ENCODE measurements at places on chromosomes 4 and X.

DNA sequence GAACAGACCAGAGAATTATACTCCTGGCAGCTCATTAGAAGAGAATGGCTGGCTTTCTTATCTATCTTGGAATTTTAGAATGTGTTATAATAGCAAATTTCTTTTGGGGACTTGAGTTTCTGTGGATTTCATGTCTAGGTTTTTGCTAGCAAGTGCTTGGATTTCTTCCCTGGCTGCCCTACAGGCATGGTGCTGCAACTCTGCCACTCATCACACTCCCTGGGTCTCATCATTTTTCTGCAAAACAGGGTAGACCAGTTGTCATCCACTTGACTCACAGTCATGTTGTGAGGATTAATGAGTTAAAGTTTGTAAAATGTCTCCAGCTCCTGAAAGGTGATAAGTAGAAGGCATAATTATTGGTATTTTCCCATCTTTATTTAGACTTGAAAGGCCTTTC, 60.7 kb upstream of the LCORL start:
- DNase-seq, result no peak

GRCh38 chr4:29560452-29560851, 1159.7 kb upstream of the PCDH7 start:
- DNase-seq, result no peak

GRCh38 chr4:183757060-183757459, 98.0 kb downstream of the TRAPPC11 start:
- no peak for DNase-seq

GRCh38 chr4:90226734-90227133, 99.5 kb downstream of the CCSER1 start:
- DNase-seq, result no peak

DNA sequence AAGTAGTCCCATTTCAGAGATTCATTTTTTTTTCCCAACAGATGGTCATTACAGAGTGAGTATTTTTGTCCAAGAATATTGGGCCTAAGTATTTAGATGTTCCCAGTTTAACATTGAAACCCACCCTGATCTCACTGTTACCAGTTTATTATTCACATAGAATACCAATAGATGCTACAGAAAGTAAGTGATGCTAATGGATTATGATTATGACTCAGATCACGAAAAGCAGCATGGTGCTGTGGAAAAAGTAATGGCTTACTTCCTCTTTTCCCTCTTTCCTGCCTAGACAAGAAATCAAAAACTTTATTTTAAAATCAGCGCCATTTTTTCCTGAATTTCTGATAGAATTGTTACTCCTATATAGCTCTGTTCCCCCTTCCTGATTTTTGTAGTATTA, 51.9 kb downstream of the GSPT2 start:
- DNase-seq, result no peak

GRCh38 chrX:9767375-9767774, 1.7 kb upstream of the GPR143 start:
- no peak for DNase-seq

- no peak for DNase-seq
These were observed 52.8 kb upstream of the GPC4 start for GRCh38 chrX:133468051-133468450.

GRCh38 chr4:154389148-154389547, 102.5 kb downstream of the DCHS2 start:
- no peak for DNase-seq

DNA sequence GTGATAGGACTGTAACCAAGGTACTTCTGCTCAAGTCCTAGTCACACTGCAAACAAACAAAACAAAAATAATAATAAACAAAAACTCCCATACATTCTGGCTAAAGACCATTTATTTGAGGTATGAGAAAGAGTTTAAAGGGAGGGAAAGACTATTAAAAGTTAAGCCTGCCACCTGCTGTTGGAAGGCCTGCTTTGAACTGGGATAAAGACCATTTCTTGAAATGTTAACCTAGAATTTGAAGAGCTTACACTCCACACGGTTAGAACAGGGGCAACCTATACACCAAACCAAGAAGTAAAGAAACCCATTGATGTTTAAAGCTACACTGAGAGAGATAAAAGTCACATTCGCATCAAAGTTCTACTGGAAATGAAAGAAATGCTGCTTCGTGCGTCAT, 548.7 kb upstream of the DIPK2B start:
- DNase-seq, result no peak

DNA sequence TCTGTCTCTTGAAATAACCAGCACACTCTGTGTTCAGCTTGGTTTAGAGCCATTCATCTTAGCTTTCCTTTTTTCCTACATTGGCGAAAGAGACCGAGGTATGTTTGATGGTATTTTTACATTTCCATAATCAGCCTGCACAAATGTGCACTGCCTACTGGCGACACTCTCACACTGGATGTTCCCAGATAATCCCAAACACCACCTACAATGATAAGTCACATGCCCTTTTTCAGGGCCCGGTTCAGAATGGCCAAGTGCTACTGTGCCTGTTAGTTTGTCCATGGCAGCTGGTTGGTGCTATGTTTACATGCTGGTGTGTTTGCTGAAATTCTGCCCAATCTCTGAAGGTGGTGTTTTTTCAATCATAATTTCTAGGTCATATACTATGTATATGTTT, 80.8 kb upstream of the NR3C2 start:
- no peak for DNase-seq

DNA sequence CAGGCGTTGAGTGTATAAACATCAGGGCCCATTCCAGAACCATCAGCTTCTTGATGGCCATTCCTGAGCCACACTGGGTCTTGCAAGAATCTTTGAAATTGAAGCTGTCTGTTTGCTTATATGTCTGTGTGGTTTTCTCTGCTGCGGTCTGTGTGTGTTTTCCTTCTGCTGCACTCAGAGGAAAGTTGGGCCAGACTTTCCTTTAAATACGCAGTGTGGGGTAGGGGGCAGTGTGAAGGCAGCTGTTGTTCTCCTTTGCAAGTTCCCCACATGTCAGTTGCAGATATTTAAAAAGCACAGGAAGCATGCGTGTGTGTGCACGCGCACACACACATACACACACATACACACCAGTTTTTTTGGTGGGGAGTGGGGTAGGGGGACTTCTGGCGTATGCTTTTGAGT, 32.1 kb downstream of the CCKAR start:
- DNase-seq, result peak; percentile 72

DNA sequence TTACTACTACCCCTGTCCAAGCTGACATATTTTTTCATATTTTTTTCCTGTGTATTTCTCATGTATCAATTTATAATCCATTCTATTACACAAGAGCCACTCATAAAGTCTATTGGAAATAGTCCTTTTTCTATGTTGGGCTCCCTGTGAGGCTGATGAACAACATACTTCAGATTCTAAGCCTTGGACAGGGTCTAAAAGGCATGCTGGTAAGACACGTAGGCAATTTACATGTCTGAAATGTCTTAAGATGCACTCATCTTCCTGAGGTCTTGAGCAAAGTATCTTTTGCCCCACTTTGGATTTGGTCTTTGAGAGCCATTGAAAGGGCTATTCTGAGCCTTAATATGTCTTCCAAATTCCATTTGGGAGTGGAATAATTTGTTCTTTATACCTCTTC, 31.8 kb downstream of the OCIAD1 start:
- DNase-seq, result peak; percentile 10

GRCh38 chr4:84159762-84160161, 339.3 kb downstream of the NKX6-1 start:
- no peak for DNase-seq

- no peak for DNase-seq
These were observed 1454.1 kb downstream of the PCDH19 start for GRCh38 chrX:98956014-98956413.

DNA sequence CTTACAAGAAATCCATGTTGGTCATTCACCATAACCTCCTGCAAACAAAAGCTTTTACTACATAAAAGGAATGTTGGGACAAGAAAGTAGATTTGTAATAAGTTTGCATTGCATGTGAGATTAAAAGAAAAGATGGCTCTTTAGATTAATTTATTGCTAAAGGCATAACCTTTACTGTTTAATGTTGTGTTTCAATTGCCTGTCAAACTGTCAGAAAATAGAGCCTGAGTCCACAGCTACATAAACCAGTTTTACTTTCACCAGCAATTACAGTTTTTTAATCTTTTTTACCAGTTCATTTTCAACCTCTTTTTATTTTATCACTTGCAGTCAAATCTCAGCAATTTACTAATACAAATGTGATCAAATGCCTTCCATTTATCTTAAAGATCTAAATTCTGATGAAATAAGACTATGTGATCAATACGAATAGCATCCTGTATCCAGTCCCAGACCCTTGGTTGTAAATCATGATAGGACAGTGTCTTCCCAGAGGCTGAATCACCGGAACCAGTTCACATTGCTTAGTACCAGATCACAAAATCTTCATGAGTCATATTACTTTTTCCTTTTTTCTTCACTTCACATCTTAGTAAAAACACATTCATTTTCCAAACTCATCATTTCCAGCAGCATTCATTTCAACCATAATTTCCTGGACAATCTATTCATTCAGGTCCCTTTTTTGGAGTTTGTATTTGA, 95.4 kb upstream of the FRG1 start:
- DNase-seq, result peak; percentile 28

DNA sequence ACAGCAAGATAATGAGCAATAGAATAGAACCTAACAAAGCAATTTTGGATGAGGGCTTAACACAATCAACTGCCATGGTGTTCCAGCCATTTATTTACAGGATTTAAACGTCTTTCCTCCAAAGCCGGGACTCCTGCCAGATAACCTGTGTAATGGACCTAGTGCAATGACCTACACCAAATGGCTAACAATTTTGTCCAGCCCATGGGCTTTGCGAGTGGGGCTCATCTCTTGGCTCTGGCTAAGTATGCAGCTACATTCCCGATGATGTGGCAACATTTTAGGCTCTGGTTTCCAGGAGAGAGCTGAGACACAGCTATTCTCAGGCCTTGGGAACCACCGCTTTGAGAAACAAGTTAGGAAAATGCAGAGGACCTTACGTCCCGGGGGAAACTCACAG, 822.3 kb upstream of the FTHL17 start:
- no peak for DNase-seq

- DNase-seq, result no peak
These were observed 128.5 kb downstream of the SPRY1 start for GRCh38 chr4:123524958-123525628.

GRCh38 chrX:76555816-76556215, 128.3 kb downstream of the MAGEE1 start:
- DNase-seq, result no peak

DNA sequence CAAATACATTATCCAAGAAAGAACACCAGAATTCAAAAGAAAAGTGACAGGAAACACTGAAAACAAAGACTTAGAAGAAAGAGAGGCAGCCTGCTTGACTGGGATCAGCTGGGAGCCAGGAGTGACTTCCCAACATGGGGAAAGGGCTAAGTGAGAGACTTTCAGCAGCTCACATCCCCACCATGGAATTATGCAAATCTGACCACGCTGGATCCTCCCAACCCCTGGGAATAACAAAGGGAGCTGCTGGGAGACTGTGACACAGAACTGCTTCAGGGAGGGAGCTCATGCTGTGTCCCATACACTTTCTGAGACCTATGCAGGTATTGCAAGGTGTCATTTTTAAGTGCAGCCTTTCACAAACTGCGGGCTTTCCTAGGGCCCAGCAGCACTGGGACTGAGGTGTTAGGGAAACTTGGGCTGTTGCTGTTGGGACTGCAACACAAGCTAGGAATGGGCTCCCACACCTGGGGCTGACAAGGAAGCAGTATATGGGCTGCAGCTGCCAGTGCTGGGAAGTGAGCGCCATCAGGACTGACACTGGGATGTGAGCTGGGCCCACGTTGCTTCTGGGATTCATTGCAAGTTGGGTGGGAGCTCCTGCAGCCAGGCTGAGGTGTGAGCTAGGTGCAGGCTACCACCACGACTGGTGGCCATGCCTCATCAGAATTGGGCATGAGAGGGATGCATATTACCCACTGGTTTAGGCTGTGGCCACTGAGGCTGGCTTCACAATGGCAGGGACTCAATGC, 139.1 kb downstream of the KDR start:
- DNase-seq, result no peak

- no peak for DNase-seq
These were observed 1048.6 kb downstream of the PCDH7 start for GRCh38 chr4:31768756-31769155.

DNA sequence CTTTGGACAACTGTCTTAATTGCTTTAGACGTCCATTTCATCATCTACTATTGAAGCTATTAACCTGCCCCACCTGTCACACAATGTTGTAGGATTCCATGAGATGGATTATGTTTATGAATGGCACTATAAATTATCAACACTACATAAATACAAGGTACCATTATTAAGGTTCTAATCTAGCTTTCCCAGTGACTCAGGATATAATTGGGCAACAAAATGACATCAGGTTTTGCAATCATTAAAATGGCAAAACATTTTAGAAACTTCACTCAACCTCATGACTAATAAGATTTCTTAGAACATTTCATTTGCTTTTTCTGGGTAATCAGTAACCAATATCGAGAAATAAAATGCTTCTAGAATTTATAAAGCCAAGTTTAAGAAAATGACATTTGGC, 9.2 kb downstream of the HOPX start:
- no peak for DNase-seq

DNA sequence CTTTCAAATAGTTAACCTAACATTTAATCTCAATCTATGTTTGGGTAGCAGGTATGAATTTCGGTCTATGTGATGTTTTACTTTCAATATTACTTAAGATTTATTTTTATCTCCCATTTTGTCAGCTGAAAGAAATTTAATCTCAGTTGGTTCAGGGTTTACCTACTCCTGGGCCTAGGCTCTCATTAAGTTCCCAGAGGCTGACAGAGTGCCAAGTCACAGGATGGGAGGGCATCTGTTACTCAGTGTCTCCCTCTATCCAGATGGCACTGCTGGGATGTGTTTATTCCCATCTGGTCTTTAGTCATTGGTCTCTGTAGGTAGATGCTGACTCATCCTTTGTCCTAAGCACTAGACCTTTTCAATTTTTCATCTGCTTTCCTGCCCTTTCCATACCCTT, 129.4 kb upstream of the ARSJ start:
- DNase-seq, result no peak

DNA sequence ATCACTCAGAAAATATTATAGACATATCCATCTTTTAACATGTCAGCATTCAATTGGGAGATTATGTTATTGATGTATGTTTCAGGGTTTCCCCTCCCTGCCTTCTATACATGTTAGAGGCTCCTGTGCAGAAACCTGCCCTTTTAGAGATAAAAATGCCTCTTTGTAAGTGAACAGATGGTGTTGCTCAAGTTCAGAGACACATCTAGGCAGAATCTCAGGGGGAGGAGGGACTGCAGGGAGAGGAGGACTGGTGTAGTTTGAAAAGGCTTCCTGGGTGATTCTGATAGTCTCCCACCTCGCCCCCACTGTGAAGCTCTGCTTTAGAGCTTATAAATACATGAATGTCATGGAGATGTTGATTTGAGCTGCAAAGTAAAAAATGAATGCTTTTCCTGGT, 12.0 kb upstream of the UNC5C start:
- DNase-seq, result no peak
